Osteoblast (primary cell): ENCODE measurements at places on chromosomes 16 and 17. TPM values are rescaled to one million over a fixed set of nuclear protein-coding genes. Genes with fewer than 3 reads are reported as not detected.

CASKIN1 gene
- total RNA-seq, result not detected in 2 replicates

CHST5 gene
- total RNA-seq, result under 0.01 TPM in 1 of 2 replicates, not detected in the other

SLC38A7 gene
- 65.1 and 68.4 TPM in 2 replicates for total RNA-seq

EMP2 gene
- total RNA-seq, result 31.8 and 35.4 TPM in 2 replicates

ZG16 gene
- not detected in 2 replicates for total RNA-seq

- peak; percentile 66 for DNase-seq
These were observed 27.8 kb downstream of the POLR3E start for GRCh38 chr16:22324787-22325597.
